ENCODE measurements at places on chromosomes 1 and 21.

DNA sequence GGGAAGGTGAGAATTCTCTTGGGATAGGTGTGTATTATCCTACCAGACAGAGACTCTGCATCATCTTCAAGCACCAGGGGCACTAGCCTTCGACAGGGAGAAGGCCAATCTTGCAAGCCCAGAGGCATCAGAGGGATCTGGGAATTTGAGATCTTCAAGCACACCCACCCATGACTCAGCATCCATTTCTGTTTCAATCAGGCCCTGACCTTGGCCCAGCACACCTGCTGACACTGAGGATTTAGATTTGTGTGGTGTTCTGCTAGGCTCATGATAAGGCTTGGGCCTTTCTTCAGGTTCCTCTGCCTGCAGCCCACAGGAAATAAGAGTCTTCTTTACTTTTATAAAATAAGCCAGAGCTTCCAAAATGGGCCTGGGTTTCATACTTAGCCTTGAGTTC is 6.6 kb upstream of the PCP4 start:
- no peak for DNase-seq

DNA sequence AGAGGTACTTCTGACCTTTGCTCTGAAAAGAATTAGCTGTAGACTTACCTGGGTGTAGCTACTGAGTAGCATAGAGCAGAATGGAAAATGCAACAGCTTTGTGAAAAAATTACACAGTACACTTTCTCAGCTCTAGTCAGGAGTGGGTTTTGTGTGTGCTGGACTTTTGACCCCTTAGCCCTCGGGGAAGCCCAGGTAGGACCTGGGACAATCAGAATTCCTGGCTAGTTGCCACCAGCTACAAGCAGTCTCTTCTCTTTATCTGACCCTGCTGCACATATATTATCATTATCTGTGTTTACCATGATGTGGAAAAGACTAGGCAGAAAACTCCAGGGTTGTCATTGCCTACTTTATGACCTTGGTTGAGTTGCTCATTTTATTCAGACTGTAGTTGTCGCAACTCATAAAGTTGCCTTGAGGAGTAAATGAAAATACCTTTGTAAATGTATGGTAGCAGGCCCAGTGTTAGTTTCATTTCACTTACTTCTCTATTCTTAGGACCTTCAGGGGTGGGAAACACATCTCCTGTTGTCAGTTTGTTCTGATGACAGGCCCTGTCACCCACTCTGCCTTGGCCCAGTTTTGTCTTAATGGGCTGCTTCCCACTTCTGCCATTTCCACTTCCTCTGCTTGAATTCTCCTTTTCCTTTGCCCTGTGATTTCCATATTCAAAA is 5.4 kb downstream of the NEK7 start:
- DNase-seq = no peak

- DNase-seq = no peak
Observed at GRCh38 chr1:61047061-61047460, 35.3 kb upstream of the NFIA start.

DNA sequence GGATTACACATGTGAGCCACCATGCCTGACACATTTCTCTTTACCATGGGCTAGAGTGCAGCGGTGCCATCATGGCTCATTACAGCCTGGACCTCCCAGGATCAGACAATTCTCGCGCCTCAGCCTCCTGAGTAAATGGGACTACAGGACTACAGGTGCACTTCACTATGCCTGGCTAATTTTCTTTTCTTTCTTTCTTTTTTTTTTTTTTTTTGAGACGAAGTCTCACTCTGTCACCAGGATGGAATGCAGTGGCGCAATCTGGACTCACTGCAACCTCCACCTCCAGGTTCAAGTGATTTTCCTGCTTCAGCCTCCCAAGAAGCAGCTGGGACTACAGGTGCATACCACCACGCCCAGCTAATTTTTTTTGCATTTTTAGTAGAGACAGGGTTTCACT is 14.8 kb upstream of the KIF1B start:
- DNase-seq = no peak

DNA sequence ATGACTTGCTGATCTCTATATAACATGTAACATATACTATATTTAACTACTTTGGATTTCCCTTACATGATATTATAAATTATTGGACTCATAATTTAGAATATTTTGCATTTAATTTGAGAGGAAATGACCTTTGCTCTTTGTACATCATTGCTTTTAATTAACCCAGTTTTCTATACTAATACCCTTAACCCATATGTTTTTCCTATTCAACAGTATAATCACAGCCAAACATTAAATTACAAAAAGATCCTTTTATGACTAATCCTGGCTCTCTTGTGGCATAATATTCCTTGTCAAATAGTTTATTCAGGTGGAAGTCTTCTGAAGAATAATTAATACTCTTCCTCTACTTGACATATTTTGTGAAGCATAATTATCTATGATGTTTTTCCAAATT is 56.0 kb upstream of the GPR52 start:
- no peak for DNase-seq
